Esophagus squamous epithelium (tissue), 5 donors: ENCODE measurements at places on chromosomes 11 and 22. TPM values are rescaled to one million over a fixed set of nuclear protein-coding genes. Genes with fewer than 3 reads are reported as not detected.

The PKDREJ gene
- 0.19 TPM for total RNA-seq

The PGA3 gene
- total RNA-seq: not detected

The LRRC75B gene
- total RNA-seq: 8.7 TPM

The C22orf31 gene
- total RNA-seq: not detected

The SPECC1L gene
- 27.1 TPM for total RNA-seq

The OR8K1 gene
- total RNA-seq: not detected

The SYT13 gene
- total RNA-seq: 0.15 TPM

The TMPRSS6 gene
- total RNA-seq: under 0.01 TPM

The MAP6 gene
- 0.29 TPM for total RNA-seq

The OR52E1 gene
- not detected for total RNA-seq

DNA sequence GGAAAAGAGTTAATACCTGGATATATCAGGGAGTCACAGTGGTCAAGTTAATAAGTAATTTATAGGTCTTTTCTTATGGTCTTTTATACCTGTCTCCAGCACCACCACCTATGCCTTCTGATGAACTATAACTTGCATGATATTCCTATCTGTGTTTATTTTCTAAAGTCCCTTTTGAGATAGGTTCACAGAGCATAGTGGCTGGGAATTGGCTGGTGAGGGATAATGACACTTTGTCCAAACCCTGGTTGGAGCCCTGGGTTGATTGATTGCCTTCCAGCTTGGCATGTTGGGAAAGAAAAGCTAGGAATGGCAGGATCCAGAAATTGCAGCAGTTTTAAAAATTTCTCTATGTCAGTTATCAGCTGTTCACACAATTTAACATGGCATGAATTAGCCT, 23.2 kb downstream of the HIPK3 start:
- no peak for DNase-seq

DNA sequence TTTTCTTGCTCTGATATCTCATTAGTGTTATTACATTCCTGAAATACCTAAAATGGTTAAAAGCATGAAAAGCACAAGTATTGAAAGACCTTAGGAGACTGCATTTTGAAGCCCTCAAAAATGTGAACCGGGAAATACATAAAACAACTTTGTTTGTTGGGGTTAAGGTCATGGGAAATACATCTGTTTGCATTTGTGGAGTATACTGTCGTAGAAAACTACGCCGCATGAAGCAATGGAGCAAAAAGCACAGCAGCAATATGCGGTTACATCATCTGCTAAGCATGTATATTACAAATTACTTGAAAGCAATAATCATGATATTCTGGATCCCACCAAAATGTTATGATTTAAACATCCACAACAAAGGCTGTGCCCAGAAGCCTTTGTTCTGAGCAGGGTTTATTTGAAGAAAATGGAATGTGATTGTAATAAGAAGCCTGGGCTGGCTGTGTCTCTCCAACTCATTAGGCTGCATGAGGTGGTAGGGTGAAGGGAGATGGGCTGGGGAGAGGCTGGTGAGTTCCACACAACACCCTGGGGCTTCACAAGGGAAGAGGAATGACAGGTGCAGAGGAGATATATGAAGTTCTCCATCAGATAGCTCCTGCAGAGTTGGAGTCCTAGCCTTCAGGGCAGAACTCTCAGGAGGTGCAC, 64.7 kb upstream of the LIN7C start:
- no peak for DNase-seq

DNA sequence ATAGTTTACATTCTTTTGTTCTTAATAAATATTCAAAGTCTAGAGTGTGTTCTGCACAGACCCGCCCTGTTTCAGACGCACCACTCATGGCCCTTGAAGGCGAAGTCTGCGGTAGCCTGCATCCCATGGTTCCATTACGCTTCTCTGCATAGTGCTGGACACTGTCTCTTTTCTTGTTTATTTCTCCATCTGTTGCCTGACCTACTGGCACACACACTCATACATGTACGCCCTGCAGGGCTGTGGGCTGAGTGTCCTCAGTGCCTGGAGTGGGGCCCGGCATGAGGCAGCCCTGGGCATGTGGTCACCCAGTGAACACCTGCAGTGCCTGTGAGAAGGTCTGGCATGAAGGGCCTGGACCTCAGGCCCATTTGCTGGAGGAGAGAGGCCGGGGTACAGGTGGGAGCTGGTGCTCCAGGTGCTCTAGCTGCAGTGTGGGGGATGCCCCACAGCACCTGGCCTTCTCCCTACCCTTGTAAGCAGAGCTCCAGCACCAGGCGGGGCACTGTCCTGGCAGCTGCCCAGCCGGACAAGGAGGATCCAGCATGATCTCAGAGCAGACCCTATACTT, 404.1 kb downstream of the TBC1D22A start:
- no peak for DNase-seq

DNA sequence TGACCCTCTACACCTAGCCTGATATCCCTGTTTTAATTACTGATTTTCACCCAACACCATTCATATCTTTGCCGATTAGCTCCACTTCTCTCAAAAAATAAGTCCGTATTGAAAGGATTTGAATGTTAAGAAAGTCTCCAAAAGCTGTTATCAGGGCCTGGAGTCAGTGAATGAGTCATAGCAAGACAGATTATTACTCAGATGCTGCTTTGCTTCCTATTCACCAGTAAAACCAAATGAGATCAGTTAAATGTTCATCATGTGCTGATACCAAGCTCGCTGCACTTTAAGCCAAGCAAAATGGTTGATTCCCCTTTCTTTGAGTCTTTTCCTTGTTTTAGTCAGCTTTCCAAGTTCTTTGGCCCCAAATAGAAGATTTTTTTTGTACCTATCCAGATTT, 228.4 kb downstream of the FAT3 start:
- no peak for DNase-seq

DNA sequence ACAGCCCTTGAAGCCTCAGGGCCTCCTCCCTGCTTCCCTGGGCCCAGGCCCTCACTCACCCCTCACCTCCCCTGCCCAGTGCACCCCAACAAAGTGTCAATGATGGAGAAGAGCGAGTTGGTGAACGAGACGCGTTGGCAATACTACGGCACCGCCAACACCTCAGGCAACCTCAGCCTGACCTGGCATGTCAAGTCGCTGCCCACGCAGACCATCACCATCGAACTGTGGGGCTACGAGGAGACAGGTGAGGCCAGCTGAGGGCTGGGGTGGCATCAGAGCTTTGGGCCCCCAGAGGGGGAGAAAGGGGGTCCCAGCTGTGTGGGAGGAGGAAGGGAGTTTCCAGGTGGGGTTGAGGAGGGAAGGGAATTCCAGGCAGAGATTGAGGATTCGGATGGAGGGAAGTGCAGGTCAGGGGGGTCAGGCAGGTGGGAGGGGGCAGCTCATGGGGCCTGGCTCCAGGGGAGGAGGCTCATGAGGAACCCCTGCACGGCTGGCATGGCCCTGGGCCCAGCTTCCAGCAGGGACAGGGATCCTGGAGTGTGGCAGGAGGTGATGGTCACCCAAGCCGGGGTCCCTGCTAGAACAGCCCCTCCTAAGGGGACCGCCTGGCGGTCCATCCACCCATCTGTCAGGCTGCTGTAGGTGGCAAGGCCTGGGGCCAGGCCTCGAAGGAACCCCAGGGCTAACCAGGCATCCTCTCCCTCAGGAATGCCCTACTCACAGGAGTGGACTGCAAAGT, 2.9 kb downstream of the SUSD2 start:
- no peak for DNase-seq

GRCh38 chr11:35610631-35611030, 7.6 kb upstream of the FJX1 start:
- DNase-seq: no peak

DNA sequence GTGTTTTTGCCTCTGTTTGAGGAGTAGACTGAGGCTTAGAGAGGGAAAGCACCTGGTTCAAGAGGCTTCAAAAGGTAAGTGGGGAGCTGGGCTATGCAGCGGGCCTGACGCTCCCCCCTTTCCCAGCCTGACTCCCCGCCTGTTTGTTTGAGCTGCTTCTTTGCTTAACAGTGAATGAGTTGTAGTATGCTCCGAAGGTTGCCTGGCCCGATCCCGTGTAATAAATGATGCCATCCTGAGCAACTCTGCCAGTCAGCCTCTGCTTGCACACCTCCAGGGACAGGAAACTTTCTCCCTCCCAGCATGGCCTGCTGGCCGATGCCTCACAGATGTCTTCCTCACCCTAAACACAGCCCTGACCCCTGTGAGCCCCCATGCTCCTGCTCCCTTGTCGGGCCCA, 45.5 kb upstream of the TTLL12 start:
- no peak for DNase-seq

DNA sequence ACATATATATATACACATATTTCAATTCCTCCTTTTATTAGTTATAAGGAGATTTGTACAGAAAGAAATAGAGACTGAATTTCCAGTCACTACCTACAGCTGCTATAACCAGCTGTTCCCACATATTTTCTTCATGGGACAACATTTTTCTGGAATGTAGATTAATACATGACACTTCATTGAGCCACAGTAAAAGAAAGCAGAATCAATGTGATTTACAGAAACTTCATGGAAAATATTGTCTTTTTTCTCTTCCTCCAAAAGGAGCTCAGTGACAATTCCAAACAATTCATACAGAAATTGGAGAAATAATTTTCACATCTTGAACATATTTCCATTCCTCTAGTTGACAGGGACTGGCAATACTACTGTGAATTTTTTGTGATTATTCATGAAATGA, 249.2 kb downstream of the DLG2 start:
- no peak for DNase-seq

DNA sequence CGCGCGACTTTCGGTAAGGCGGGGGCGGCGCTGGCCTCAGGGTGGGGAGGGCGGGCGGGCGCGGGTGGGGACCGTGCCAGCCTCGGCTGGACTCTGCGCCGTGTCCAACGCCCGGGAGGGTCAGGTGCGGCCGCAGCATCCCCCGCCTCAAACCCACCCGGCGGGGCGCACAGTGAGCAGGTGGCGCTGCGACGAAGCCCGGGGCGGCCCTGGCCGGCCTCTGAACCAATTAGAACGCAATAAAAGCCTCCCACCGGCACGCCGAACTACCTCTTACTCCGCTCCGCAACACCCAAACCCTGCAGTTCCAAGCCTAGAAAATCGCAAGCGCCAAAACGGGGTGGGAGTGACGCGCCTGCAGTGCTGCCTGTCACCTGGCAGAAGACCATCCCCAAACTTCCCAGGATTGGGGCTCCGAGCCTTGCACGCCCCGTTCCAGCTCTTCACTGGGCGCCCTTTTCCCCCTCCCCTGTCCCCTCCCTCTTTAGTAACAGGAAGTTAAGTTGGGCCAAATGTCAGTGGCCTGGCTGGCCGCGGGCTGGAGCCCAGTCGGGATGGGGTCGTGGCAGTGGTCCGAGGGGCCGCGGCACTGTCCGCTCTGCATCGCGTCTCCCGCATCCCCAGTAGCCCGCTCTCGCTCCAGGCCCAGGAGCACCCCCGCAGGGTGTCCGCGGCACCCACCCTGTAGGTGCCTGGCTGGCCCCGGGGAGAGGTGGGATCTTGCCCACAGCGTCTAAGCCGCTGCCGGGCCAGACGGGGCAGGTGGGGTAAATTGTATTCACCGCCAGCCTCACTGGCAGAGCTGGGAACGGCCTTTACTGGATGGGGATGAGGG, 541 bp downstream of the MICAL2 start:
- no peak for DNase-seq

DNA sequence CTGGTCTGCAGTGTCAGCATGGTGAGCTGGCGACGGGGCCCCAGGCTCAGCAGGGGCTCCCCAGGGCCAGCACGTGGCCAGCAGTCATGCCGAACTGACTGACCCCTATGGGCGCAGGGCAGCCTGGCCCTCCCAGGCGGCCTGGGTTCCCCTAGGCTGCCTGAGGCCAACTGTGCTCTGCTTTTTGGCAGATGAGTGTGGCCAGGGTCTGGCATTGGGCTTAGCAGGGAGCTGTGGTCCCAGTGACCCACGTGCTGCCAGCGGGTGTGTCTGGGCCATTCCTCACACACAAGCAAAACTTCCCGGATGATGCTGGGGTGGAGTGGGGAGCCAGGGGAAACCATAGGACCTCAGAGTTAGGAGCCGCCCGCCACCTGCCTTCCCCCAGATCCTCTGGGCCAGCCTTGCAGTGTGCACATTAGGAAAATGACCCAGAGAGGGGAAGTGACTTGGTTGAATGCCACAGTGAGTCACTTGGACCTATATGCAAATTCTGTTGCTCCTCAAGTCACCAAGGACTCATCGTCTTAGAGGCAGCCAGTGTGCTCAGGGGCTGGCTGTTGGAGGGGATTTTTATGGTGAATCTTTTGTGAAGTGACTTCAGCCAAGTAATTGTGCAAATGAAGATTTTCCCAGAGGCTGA, 6.5 kb downstream of the ADORA2A start:
- no peak for DNase-seq

- no peak for DNase-seq
Measured at GRCh38 chr22:49297871-49298721, 529.6 kb downstream of the BRD1 start.

DNA sequence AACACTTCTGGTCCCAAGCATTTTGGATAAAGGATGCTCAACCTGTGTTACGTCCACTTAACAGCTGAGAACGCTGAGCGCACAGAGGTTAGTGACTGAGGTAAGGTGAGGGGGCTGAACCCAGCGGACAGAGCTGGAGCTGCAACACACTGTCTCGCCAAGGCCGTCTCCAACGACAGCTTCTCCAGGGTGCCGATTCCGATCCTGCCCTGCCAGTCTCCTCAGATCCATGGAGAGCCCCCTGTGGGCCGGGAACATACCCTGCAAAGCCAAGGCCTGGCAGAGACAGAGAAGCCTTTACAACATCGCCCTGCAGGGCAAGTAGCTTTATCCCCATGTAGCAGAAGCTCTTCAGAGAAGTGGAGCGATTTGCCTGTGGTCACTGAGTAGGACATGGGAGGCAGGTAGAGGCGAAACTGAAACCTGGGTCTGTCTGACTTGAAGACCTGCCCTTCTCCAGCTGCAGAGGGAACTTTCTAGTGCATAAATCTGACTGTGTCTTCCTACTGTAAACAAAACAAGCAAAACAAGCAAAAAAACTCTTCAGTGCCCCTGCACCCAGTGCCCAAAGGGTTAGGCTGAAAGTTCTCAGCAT, 72.8 kb downstream of the SCUBE1 start:
- no peak for DNase-seq

- no peak for DNase-seq
Measured at GRCh38 chr22:17945156-17945887, 79.0 kb downstream of the MICAL3 start.

GRCh38 chr11:78802058-78802761, 227.5 kb upstream of the NARS2 start:
- no peak for DNase-seq

GRCh38 chr11:122778148-122778547, 60.2 kb upstream of the CRTAM start:
- DNase-seq: no peak

DNA sequence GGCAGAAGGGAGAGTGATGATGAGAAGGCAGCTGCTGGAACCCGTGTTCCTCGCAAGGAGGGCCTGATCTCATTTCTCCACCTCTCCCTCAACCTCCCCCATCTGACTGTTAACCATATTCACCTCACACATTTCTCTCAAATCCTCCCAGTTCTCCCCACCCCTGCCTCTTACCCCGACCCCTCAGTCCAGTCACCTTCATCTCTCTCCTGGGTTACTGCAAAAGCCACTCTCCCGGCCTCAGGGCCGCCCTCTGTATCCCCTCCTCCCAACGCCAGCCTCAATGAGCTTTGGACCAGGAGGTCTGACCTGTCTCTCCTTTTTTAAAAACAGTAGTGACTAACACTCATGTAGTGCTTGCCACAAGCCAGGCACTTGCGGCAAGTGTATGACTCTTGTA, 29.5 kb upstream of the LMO1 start:
- DNase-seq: no peak
